ENCODE measurements at places on chromosomes 3 and 15. TPM values are rescaled to one million over a fixed set of nuclear protein-coding genes. Genes with fewer than 3 reads are reported as not detected.

Gene ASB14
- not detected for total RNA-seq

Gene CAMKV
- total RNA-seq = not detected

Gene C3orf38
- total RNA-seq = 29.4 TPM

Gene PLA2G4D
- total RNA-seq = not detected

Gene HRG
- total RNA-seq = not detected

Gene ACP3
- total RNA-seq = not detected

Gene SHISA5
- total RNA-seq = 74.9 TPM

Gene UTS2B
- total RNA-seq = not detected

Gene STAB1
- total RNA-seq = not detected

Gene DZIP1L
- total RNA-seq = 11.0 TPM

Gene CTXN2
- total RNA-seq = not detected

Gene GOLGA8G
- total RNA-seq = not detected

Gene TRPM1
- not detected for total RNA-seq

Gene IL17RB
- total RNA-seq = not detected

Gene LSM3
- 26.9 TPM for total RNA-seq

Gene AHSG
- total RNA-seq = not detected

Gene MNS1
- 8.2 TPM for total RNA-seq

Gene P2RY1
- total RNA-seq = 1.2 TPM

Gene CLDN16
- not detected for total RNA-seq

Gene ANKUB1
- total RNA-seq = not detected

Gene SLC12A6
- total RNA-seq = 9.3 TPM

Gene NMB
- 4.4 TPM for total RNA-seq

Gene DNAJA4
- total RNA-seq = not detected

Gene MINAR1
- total RNA-seq = 0.79 TPM

Gene FAM107A
- 2.0 TPM for total RNA-seq

Gene ABHD17C
- total RNA-seq = 5.6 TPM

Gene GPR176
- 16.1 TPM for total RNA-seq

Gene ITIH3
- total RNA-seq = 0.28 TPM

Gene TRIM42
- not detected for total RNA-seq

Gene SOX14
- total RNA-seq = not detected

Gene LPCAT4
- 30.7 TPM for total RNA-seq

Gene SH3GL3
- not detected for total RNA-seq

Gene SLC24A5
- not detected for total RNA-seq

Gene PLA2G4E
- total RNA-seq = not detected

Gene RBPMS2
- 0.06 TPM for total RNA-seq

Gene CCDC54
- not detected for total RNA-seq

Gene P3H2
- 31.5 TPM for total RNA-seq

Gene PAK6
- total RNA-seq = not detected

Gene SPTBN5
- total RNA-seq = 0.38 TPM

Gene EEF1AKMT4
- total RNA-seq = 5.5 TPM

Gene CD47
- 28.6 TPM for total RNA-seq

Gene LYZL4
- total RNA-seq = not detected

Gene TBL1XR1
- 161 TPM for total RNA-seq

Gene KBTBD13
- total RNA-seq = 0.15 TPM

Gene EIF5A2
- 7.3 TPM for total RNA-seq

Gene KIF15
- total RNA-seq = 41.9 TPM

Gene FRMD5
- total RNA-seq = 0.46 TPM

Gene TPRG1
- total RNA-seq = 0.04 TPM

Gene CILP
- total RNA-seq = not detected

Gene CAND2
- total RNA-seq = 4.9 TPM

Gene GOLGA8H
- total RNA-seq = 2.1 TPM

Gene RPL22L1
- 52.8 TPM for total RNA-seq
